Neural crest cell (in vitro differentiated cells): ENCODE measurements at places on chromosomes 5 and 9. TPM values are rescaled to one million over a fixed set of nuclear protein-coding genes. Genes with fewer than 3 reads are reported as not detected.

Gene MRPL50
- total RNA-seq = 17.3 and 18.6 TPM in 2 replicates

- no peaks in the 10 kb centered on the region for H3K27me3 ChIP-seq
- no peak for DNase-seq
Measured at GRCh38 chr9:133701981-133702797, 36.0 kb downstream of the SARDH start.

Gene MELK
- 59.2 and 60.4 TPM in 2 replicates for total RNA-seq

Gene SLC6A19
- total RNA-seq = not detected in 2 replicates
